Fibroblast of skin of right biceps (primary cell): ENCODE measurements at places on chromosomes 16 and 17.

GRCh38 chr16:17311333-17312093 is 159.2 kb downstream of the XYLT1 start:
- DNase-seq, result no peak

DNA sequence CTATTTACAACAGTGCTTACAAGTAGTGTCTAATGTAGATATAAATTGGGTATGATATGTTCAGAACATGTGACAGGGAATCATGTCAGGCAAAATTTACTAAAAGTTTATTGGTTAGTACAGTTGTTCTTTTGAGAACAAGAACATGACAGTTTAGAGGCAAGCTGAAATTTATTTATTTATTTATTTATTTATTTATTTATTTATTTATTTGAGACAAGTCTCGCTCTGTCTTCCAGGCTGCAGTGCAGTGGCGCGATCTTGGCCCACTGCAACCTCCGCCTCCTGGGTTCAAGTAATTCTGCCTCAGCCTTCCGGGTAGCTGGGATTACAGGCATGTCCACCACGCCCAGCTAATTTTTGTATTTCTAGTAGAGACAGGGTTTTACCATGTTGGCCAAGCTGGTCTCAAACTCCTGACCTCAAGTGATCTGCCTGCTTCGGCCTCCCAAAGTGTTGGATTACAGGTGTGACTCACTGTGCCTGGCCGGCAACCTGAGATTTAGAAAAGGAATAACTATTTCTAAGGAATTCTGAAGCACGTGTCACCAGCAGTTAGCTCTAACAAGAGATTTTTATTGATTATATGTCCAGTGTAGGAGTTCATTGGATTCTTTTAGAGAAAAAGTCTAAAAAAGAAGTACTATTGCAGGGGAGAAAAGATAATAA is 24.9 kb downstream of the MRTFB start:
- peak; percentile 23 for DNase-seq

DNA sequence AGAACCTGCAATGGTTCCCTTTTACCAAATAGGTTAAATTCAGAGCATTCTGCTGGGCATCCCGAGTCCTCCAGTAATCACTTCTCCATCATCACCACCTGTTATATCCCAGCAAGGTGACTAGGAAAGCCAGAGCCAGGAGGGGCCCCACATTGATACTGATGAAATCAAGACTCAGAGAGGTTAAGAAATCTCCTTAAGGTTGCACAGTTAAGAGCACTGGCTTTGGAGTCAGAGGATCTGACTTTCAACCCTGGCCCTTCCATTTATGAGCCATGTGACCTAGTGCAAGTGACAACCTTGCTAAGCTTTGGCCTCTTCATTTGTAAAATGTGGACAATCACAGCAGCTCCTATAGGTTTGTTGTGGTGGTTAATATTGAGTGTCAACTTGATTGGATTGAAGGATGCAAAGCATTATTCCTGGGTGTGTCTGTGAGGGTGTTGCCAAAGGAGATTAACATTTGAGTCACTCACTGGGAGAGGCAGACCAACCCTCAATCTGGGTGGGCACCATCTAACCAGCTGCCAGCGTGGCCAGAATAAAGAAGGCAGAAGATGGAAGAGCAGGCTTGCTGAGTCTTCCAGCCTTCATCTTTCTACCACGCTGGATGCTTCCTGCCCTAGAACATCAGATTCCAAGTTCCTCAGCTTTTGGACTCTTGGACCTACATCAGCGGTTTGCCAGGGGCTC is 194.2 kb upstream of the ASIC2 start:
- no peak for DNase-seq

GRCh38 chr16:30394592-30395154 is 547 bp upstream of the ZNF48 start:
- peak; percentile 32 for DNase-seq

DNA sequence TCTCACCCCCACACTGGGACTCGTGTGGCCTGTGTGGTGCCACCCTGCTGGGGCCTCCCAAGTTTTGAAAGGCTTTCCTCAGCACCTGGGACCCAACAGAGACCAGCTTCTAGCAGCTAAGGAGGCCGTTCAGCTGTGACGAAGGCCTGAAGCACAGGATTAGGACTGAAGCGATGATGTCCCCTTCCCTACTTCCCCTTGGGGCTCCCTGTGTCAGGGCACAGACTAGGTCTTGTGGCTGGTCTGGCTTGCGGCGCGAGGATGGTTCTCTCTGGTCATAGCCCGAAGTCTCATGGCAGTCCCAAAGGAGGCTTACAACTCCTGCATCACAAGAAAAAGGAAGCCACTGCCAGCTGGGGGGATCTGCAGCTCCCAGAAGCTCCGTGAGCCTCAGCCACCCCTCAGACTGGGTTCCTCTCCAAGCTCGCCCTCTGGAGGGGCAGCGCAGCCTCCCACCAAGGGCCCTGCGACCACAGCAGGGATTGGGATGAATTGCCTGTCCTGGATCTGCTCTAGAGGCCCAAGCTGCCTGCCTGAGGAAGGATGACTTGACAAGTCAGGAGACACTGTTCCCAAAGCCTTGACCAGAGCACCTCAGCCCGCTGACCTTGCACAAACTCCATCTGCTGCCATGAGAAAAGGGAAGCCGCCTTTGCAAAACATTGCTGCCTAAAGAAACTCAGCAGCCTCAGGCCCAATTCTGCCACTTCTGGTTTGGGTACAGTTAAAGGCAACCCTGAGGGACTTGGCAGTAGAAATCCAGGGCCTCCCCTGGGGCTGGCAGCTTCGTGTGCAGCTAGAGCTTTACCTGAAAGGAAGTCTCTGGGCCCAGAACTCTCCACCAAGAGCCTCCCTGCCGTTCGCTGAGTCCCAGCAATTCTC is 27.4 kb downstream of the STH start:
- DNase-seq, result no peak

DNA sequence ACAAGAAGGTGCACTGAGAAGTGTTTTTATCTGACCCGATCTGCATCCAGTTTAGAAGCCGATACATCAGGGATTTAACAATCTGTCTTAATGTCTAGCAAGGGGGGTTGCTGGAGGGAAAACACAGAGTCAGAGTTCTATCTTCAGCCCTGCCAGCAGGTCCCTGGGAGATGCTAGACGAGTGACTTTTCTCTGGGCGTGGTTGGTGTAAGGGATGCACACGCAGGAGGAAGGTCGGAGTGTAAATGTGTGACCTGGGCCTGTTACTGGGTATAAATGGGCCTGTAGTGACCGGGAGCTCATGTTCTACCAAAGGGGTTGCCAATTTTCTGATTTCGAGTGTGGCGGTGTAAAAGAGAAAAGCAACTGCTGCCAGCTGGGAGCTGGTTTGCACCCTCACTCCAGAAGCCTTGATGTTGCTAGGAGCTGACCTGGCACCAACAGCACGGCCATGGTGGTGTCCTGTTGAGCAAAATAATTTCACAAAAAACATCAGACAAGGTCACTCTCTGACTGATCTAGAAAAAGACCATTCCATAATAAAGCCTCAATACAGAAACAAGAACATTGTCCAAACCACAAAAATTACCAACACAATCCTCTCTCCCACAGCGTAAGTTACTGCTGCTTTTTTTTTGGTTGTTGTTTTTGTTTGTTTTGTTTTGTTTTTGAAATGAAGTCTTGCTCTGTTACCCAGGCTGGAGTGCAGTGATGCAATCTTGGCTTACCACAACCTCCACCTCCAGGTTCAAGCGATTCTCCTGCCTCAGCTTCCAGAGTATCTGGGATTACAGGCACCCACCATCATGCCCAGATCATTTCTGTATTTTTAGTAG is 1.3 kb upstream of the KCTD13 start:
- DNase-seq, result no peak
